ENCODE measurements at places on chromosomes 13 and 19. TPM values are rescaled to one million over a fixed set of nuclear protein-coding genes. Genes with fewer than 3 reads are reported as not detected.

KLF12 gene
- 10.2 TPM for total RNA-seq

MYO1F gene
- total RNA-seq, result 106 TPM

NLRP4 gene
- not detected for total RNA-seq

SHANK1 gene
- 0.35 TPM for total RNA-seq

TPT1 gene
- total RNA-seq, result 4,924 TPM

PSPN gene
- 1.7 TPM for total RNA-seq

ZNF575 gene
- total RNA-seq, result 2.3 TPM

RRAS gene
- 138 TPM for total RNA-seq

MUC16 gene
- total RNA-seq, result 0.41 TPM

VSTM1 gene
- total RNA-seq, result 1.1 TPM

MCEMP1 gene
- 97.9 TPM for total RNA-seq

ZNF121 gene
- total RNA-seq, result 25.1 TPM

ACP7 gene
- not detected for total RNA-seq

RNF17 gene
- total RNA-seq, result not detected

SPTBN4 gene
- total RNA-seq, result 1.5 TPM

ETHE1 gene
- 34.6 TPM for total RNA-seq

SIGLEC11 gene
- total RNA-seq, result 2.5 TPM

ANKRD27 gene
- total RNA-seq, result 35.6 TPM

ZNF625 gene
- 8.5 TPM for total RNA-seq

PSG6 gene
- total RNA-seq, result not detected

GGACT gene
- total RNA-seq, result 4.7 TPM

CEACAM6 gene
- total RNA-seq, result 732 TPM

PLIN4 gene
- total RNA-seq, result 4.1 TPM
